ENCODE measurements at places on chromosomes 16 and 17.
A peak's percentile ranks its signal among the peaks of the same experiment; 100 is the strongest.

GRCh38 chr16:31198207-31198882, 4.2 kb downstream of the PYCARD start:
- no peak for DNase-seq

- no peak for DNase-seq
These were observed 34.7 kb downstream of the BAHCC1 start for GRCh38 chr17:81429821-81430551.

GRCh38 chr17:5587438-5588032, 3.2 kb upstream of the NLRP1 start:
- DNase-seq: peak; percentile 52

- DNase-seq: no peak
These were observed 1.6 kb upstream of the ASPA start for GRCh38 chr17:3474212-3474611.

DNA sequence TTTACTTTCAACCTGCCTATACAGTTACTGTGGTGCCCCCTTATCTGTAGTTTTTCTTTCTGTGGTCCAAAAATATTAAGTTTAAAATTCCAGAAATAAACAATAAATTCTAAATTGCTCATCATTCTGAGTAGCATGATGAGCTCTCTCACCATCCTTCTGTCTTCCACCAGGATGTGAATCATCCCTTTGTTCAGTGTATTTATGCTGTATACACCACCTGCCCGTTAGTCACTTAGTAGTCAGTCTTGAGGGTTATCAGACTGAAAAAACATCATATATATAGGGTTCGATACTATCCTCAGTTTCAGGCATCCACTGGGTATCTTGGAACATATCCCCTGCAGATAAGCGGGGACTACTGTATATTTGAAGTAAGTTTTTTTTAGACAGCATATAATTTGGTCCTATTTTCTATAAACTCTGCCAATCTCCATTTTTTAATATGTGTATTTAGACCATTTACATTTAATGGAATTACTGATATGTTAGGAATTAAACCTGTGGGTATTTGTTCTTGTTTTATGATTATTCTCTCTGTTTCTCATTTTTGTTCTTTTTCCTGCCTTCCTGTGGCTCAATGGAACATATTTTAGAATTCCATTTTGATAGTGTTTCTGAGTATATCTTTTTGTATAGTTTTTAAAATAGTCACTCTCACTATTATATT, 31.0 kb downstream of the TBX21 start:
- no peak for DNase-seq

GRCh38 chr17:32732900-32733299, 144.0 kb downstream of the MYO1D start:
- DNase-seq: no peak

DNA sequence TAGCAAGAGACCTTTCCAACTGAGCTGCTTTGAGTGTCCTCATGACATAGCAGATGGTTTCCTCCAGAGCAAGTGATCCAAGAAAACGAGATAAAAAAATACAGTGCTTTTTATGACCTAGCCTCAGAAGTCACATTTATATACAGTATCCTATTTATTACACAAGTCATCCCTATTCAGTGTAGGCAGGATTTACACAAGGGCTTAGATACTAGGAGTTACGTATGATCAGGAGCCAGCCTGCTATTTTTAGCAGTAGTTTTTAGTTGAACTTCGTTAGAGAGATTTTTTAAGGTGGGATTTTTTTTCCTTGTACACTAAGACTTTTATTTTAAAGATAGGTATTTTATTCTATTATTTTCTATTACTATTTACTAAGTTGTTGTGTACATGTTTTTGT, 58.4 kb downstream of the PHKB start:
- no peak for DNase-seq

DNA sequence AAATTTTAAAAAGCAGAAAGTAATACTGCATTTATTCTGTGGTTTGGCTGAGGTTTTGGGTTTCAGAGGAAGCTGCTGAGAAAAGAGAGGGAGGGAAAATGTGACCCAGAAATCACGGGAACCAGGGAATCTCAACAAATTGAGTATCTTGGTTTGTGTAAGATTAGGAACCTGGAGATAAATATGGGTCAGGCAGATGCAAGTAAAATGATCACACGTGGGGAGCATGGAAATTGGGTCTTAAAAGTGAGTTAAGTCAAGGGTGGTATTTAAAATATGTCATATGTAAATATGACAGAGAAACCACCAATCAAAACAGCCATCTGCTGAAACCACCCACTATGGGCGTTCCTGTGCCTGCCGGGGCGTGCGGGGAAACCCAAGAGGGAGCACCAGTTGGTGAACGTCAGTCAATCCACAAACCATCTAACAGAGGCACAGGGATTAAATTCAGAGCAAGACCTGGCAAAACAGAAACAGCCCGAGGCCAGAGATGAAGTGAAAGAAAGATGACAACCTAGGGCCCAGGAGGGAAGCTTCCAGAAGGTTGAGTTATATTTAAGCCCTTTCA, 33.4 kb downstream of the CDH13 start:
- no peak for DNase-seq

- DNase-seq: no peak
These were observed 56.2 kb downstream of the PRMT7 start for GRCh38 chr16:68367030-68367429.

GRCh38 chr17:10649602-10650001, 7.5 kb downstream of the MYH3 start:
- DNase-seq: no peak

- DNase-seq: no peak
These were observed 9.4 kb downstream of the ABCC1 start for GRCh38 chr16:15958703-15959348.

DNA sequence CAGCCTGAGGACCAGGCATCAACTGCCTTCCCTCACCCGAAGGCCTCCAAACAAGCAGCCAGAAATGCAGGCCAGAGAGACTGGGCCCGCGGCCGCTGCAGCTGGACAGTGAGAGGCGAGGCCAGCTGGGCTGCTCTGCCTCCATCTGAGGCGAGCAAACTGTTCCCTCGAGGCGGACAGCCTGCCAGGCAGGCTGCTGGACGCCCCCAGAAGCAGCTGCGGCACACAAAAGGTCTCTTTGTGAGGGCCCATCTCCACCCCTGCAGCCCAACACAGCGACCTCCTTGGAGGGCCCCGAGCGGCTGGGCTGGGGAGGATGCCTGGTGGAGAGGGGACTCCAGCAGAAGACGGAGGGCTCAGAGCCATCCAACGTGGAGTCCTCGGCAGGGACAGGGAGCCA, 4.7 kb downstream of the CORO7 start:
- DNase-seq: no peak

DNA sequence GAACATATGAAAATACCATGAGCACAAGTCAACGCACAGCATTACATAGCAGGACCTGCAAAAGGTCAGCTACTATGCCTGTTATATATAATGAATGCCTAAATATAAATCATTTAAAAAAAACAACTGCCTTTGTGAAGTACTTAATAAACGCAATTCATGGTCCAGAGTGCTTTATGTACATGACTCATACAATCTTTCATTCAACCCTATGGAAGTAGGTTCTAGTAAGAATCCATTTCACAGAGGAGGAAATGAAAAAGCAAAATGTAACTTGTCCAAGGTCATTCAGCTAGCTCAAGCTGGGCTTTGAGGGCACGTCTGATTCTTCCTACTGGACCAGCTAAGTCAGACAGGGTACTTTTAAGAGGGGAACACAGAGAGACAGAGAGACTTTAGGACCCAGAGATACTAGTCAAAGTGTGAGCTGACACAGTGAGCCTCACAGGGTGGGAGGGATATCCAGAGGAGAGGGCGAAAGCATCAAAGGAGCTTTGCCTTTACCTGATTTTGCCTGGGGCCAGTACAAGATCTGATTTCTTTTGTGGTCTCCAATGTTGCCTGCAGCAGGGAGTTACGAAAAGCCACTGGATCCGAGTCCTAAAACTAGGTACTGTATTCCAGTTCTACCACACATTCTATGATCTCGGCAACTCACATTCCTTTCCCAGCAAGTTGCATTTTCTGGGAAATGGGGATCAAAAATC, 83.4 kb upstream of the ZFHX3 start:
- no peak for DNase-seq

DNA sequence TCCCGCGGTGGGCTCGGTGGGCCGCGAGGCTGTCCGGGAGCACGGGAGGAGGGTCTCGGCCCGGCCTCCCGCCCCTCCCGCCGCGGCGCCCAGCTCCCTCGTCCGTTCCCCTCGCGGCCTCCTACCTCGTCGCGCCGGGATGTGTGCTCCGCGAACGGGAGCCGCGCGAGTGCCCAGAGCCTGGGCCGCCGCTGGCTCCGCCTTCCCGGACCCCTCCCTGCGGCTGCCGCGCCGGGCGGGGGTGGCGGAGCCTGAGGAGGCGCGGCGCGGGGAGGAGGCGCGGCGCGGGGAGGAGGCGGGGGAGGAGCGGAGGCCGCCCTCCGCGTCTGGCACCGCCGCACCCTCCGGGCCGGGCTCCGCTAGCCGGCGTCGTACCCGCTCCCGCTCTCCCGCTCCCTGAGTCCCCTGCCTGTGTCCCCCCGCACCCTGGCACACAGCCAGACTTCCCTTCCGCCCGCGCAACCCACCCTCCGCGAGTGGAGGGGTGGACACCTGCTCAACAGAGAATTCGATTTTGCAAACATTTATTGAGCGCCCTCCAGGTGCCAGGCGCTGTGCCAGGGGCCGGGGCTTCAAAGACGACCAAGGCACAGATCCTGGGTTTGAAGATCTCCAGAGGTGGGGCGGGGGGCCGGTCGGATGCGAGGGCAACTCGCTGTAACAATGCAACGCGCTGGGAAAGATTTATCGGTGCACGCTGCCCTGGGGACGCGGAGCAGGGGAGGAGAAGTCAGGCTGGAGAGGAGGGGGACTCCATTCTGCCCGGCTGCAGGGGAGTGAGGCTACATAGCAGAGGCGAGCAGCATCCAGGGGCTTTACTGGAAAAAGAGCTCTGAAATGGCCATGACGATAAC, at the start of gene MPP3:
TSS of gene MPP3 (minus strand) at position 171 of the 854 bp plus-strand sequence. CDS start 1,240 bp downstream, outside the sequence.
- DNase-seq: peak; percentile 51

DNA sequence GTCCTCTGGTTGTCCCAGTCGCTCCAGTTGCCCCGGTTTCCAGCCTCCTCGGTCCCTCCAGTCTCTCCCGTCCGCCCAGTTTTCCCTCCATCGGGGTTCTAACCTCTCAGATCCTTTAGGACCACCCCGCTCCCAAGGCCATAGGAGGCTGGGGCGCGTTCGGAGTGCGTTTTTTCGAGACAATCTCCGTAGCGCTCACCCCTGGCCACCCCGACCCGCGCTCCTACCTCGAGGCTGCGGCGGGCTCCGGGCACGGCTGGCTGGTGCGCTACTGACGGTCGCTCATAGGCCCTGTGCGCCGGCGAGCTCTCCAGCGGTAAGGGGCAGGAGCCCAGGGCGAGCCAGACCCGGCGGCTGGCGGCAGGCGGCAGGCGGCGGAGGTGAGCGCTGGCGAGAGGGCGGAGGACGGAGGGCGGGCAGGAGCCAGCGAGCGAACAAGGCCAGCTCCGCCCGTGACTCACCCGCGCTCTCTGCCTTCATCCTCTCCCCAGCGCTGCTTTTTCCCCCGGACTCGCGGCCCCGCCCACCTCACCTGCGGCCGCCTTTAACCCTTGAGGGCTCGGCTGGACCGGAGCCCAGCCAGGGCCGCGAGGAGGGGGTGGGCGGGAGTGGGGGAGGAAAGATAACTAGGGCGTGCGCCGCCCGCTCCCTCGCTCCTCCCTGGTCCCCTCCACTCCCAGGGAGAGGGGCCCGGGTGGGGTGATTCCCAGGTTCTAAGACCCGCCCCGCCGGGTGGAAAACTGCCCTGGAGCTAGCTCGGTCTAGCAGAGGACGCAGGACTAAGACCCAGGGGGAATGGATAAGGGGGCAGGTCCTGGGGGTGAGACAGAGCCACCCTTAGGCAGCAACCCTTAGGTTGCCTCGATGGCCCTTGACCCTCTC, at the start of gene SP6:
TSS of gene SP6 (minus strand) at position 472 of the 882 bp plus-strand sequence. CDS start 2,734 bp downstream, outside the sequence.
- peak; percentile 84 for DNase-seq

- DNase-seq: no peak
These were observed 188.5 kb downstream of the LGALS9B start for GRCh38 chr17:20278805-20279204.

DNA sequence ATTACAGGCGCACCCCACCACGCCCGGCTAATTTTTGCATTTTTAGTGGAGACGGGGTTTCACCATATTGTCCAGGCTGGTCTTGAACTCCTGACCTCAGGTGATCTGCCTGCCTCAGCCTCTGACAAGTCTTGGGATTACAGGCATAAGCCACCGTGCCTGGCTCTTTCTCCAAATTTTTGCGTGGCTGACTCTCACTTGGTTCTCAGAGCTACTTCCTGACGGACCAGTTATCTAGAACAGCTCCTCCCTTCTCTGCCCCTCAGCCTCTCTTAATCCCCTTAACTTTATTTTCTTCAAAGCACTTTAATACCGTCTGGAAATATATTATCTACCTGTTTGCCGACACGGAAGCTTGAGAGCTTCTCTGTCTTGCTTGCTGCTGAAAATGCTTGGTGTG, 4.2 kb downstream of the YPEL2 start:
- no peak for DNase-seq

DNA sequence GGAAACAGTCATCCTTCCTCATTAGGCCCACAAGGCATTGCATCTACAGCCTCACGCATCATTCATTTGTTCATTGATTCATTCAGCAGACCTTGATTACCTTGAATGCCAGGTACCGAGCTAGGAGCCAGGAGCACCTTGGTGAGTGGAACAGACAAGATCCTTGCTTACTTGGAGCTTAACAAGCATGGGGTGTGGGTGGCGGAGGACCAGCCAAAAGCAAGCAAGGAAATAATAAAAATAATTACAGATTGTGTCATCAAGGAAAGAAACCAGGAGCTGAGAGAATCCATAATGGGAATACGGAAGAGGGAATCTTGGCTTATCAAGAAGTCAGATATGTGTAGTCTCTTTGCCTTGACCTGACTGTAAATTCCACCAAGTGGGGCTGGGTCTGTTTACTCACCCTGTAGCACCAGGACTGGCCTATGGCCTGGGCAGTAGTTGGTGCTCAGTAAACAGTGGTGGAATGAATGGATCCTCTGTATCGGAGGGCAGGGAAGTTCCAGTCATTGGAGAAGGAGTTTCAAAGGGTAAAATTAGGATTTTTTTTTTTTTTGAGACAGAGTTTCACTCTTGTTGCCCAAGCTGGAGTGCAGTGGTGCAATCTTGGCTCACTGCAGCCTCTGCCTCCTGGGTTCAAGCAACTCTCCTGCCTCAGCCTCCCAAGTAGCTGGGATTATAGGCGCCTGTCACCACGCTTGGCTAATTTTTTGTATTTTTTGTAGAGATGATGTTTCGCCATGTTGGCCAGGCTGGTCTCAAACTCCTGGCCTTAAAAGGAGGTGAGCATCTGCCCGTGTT, 157.7 kb downstream of the MSI2 start:
- no peak for DNase-seq

DNA sequence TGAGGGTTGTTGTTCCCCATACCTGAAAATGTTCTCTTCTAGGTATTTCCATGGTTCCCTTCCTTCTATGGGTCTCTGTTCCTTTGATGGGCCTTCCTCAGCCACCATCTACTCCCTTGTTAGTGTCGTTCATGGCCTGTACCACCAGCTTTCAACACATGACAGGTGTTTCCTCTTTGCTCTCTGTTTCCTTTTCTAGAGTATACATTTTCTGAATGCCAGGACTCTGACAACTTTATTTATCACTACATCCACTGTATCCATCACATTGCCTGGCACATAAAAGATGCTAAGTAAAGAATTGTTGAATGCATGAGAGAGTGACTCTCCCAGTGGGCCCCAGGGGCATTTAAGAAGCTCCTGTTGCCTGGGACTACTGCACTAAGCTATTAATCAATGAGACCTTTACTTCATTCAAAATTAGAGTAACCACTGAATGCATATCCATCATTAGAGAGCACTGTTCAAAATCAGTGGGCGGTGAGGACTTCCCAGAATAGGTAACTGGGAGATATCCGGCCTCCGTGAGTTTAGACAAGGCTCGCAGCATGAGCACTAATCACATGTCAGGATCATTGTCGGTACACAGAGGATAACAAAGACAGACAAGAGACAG, 255.0 kb downstream of the CBLN1 start:
- DNase-seq: no peak

GRCh38 chr17:66952031-66952524, 12.4 kb upstream of the CACNG4 start:
- DNase-seq: peak; percentile 78

Data from ureter (tissue), 1 donor.